ENCODE measurements at places on chromosomes 6 and 20. TPM values are rescaled to one million over a fixed set of nuclear protein-coding genes. Genes with fewer than 3 reads are reported as not detected.

DNA sequence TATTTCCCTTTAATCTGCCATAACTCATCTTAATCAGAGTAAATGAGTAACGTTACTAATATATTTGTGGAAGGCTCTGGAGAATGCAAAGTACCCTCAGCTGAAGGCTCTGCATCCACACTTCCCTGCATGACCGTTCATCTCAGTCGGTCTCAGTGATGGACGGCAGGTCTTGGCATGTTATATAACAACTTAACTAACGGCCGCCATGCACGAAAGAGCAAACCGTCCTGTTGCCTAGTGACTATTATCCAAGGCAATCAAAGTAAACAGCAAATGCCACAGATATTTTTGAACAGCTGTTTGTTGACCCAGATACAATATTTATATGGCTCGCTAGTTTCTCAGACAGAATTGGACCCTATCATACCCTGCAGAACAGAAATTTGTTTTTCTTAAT lies 194.9 kb upstream of the SMLR1 start:
- DNase-seq = peak; percentile 43

DNA sequence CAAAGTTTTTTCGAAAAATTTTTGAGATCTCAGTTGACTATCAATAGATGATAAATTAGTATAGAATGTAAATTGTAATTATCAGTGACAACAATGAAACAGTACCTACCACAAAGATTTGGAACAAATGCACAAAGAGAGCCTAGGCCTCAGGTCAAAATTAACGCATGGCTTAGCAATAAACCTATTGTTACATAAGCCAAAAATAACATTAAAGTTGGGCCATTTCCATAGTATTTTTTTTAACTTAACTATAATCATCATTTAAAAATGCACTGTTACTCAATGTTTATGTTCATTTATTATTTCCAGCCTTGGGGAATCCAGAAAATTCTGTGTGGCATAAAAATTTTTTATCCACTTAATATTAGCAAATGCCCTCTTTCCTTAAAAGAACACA lies 117.0 kb downstream of the EPB41L2 start:
- DNase-seq = no peak

DNA sequence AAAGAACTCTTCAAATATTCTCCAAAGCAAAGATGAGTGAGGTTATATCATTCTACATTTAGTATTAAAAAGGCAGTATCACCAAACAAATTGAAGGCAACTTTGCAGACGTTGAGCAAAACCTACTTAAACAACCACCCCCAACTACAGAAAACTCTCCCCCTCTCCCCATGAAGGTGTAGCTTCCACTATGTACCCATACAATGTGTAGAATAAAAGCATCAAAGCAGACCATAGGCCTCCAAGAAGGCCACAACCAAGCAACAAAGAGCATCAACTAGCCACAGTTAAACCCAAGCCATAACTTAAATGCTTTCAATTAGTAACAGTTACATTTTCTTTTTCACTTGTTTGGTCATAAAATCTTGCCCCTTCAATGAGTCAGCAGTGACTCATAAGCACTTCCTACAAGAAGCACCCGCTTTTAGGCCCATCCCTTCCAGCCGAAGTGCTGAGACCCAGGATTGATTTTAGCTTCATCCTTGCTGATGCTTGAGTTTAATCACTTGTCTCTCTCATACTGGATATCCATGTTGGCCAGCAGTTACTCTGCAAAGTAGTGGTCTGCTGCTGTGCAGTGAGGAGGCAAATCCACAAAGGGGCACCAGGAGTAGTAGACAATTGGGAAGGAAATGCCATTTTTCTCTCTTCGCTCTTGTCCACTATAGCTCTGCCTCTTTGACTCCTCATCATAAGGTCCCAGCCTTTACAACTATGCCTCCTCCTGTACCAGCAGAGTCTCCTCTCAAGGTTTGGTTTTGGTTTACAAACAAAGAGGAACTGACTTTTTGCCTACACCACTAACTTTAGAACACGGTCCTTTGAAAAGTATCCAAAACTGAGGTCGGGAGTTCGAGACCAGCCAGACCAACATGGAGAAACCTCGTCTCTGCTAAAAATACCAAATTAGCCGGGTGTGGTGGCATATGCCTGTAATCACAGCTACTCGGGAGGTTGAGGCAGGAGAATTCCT lies 8.4 kb upstream of the NUP153 start:
- no peak for DNase-seq

DNA sequence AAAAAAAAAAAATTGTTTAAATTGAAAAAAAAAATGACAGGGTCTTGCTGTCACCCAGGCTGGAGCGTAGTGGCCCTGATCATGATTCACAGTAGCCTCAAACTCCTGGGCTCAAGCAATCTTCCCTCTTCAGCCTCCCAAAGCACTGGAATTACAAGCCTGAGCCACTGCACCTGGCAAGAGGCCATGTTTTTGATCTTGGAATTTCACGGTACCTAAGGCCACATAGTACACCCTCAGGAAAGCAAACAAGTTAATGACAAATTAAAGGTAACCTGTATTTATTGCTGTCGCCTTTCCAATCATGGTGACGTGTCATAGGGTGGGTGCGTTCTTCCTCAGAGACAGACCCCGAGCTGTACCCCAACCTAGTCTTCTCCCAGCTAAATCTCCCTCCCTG lies 79.2 kb downstream of the LINC00237 start:
- DNase-seq = no peak

GRCh38 chr20:22106308-22106938 lies 401.0 kb downstream of the PAX1 start:
- DNase-seq = no peak

GRCh38 chr20:60058879-60059278 lies 100.7 kb downstream of the CDH26 start:
- no peak for DNase-seq

DNA sequence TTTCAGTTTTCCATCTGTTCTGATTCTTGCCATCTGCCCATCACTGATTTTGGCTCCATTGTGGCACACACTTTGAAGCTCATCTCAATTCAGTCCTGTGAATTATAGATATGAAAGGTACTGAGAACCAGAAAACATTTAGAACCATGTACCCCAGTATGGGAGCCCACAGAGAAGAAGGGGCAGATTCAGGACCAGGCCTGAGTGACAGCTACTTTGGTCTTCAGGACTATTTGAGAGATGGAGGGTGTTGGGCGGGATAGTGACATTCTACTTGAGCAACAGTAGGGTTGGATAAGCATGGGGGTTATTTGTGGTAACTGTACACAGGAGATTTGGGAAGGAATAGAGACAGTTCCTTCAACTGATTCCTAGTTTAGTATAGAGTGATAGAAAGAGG lies 259.2 kb upstream of the MANEA start:
- DNase-seq = no peak

DNA sequence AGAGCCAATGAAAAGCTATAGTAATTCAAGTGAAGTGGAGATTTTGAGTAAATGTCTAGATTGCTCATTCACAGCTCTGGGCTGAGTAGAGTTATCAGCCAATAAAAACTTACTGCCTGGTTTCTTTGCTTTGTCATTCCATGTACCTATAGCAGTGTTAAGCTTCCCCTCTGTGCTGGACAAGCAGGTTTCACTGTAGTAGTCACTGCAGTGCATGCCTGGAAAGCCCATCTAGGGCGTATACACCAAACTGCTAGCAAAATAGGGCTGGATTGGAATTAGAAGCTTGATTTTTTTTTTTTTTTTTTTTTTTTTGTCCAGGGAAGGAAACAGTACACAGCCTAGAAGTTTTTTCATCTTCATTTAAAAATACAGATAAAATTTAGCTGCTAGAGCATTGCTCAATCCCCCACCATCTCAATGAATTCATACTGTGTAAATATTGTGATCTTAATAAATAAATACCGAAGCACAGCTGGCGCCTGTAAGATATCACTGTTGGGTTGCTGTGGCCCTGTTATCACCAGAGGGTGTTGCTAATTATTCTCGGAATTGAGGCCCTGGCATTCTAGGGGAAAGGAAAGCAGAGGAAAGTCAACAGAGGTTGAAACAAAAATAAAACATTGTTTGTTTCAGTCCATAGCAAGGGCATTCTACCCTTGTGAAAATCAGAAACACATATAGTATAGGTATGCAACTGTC lies 968.5 kb upstream of the GJE1 start:
- DNase-seq = no peak

GRCh38 chr6:136084403-136084802 lies 165.7 kb downstream of the MTFR2 start:
- DNase-seq = no peak

Gene AK9
- polyA plus RNA-seq = 16.0 TPM

Gene DYNLRB1
- polyA plus RNA-seq = 203 TPM

Gene OPRL1
- 1.2 TPM for polyA plus RNA-seq
